NCI-H345 (cell line): ENCODE measurements at places on chromosomes 16 and 17.

DNA sequence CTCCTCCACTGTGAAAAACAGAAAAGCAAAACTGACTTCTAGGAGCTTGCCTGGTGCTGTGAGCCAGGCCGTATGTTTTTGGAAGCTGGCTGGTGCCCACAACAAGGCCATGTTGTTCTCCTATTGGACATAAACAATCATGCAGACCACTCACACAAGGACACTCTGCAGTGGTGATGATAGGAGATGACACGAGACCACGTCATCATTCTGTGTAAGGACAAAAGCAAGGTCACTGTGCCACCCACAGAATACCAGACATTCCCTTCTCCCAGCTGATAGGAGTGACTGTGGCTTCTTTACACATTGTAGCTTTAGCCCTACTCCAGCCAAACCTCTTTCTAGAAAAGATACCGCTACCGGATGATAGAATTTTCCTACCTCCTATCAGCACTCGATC is 47.7 kb upstream of the LCMT1 start:
- no peak for DNase-seq

GRCh38 chr16:72930396-72930795 is 117.5 kb downstream of the ZFHX3 start:
- no peak for DNase-seq

- no peak for DNase-seq
Observed at GRCh38 chr16:23334950-23335349, 32.8 kb downstream of the SCNN1B start.

- no peak for DNase-seq
Observed at GRCh38 chr17:41413353-41413957, 10.9 kb downstream of the KRT37 start.

GRCh38 chr16:84574191-84574590 is 43.7 kb downstream of the COTL1 start:
- no peak for DNase-seq

DNA sequence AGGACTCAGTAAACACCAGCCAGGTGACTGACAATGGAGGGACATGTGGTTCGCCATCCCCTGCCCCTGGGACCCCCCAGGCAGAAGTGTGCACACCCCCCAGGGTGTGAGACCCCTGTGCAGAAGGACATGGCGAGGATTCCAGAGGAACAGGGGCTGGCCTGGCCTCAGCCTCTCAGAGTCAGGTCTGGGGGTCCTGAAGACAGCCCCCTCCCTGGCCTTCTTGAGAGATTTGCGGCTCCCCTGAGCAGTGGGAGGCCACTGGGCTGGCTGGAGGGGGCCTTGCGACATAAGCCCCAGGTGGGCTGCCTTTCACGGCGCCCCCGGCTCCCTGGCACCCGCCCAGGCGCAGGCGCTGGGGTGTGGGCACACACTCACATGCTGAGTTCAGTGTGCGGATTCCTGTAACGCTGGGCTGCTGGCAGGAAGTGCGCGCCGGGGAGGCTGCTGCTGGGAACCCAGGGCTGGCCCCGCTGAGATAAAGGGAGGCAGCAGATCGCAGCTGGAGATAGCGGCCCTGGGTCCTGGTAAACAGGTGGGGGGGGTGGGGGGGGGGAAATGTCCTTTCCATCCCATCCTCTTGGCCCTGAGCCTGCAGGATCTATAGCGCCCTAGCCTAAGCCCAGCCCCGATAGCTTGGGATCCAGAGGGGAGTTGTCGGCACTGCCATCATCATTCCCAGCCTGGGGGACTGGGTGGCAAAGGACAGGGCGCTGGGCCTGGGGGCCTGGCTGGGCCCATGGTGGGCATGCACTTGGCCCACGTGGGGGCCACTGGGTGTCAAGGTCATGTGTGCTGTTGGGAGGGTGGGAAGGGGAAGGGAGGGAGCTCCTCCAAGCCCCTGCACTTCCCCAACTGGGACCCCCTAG is 27.1 kb downstream of the TMEM235 start:
- peak; percentile 87 for DNase-seq
